SJSA1 (cell line): ENCODE measurements at places on chromosomes 6 and 20. TPM values are rescaled to one million over a fixed set of nuclear protein-coding genes. Genes with fewer than 3 reads are reported as not detected.
A peak's percentile ranks its signal among the peaks of the same experiment; 100 is the strongest.

GRCh38 chr20:2207770-2208097, 88.1 kb upstream of the TGM3 start:
- no peaks in the 10 kb centered on the region for H3K27me3 ChIP-seq
- no peaks in the 10 kb centered on the region for H3K36me3 ChIP-seq
- DNase-seq, result no peak
- peaks cover 25% of the 10 kb centered on the region for H3K4me1 ChIP-seq

DNA sequence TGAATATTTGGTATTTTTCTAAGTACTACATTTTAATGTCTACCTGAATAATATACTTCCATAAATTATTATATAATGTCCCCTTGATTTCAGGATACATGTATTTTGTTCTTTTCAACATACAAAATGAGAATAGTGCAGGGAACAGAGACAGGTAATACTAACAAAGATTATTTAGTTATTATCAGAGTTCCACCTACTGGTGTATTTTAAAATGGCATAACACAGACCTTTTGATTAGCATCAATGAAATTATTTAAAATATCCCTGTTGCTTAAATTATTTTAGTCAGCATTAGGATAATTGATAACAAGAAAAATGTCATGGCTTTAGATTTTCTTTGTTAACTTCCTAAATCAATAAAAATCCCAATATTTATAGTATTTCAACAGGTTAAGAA, 184.0 kb downstream of the PRDM13 start:
- no peaks in the 10 kb centered on the region for H3K4me1 ChIP-seq
- no peak for DNase-seq
- H3K36me3 ChIP-seq, result no peaks in the 10 kb centered on the region
- no peak overlapping the region for H3K27ac ChIP-seq

GRCh38 chr6:74780831-74781230, 425.0 kb downstream of the COL12A1 start:
- DNase-seq, result no peak
- no peaks in the 10 kb centered on the region for H3K36me3 ChIP-seq
- H3K4me1 ChIP-seq, result peaks cover 7% of the 10 kb centered on the region
- H3K27ac ChIP-seq, result no peak overlapping the region
- no peak overlapping the region for H3K4me3 ChIP-seq

DNA sequence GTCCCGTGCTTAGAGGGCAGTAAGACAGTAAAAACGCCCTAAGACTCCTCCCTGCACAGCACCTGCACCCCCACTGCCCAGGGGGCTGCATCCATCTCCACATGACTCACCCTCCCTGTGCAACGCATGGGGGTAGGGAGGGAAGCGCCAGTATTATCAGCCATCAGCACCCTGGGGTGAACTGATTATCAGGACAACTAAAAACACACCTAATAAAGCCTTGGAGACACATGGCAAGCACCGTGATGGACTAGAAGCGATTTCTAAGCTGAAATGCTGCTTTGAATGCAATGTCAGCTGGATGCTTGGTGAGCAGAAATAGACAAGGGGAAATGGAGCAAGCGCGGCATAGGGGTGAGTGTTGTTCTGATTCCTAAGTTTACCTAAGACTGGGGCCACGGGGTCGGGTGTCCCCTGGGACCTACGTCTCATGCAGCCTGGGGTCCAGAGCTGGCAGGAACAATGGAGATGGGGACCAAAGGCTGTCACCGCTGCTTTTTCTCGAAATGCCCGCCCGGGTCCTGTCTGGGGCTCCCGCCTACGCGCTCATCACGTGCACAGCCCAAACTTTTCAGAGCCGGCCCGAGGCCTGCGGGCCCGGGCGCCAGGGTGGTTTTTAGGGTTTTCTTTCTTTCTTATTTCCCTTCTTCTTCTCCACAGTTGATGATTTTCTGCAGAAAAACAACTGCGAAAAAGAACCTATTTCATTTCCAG, 702 bp upstream of the TNFAIP3 start:
- peaks cover 13% of the 10 kb centered on the region for H3K36me3 ChIP-seq
- H3K27ac ChIP-seq, result peak overlapping the region; percentile 86
- H3K27me3 ChIP-seq, result no peaks in the 10 kb centered on the region

DNA sequence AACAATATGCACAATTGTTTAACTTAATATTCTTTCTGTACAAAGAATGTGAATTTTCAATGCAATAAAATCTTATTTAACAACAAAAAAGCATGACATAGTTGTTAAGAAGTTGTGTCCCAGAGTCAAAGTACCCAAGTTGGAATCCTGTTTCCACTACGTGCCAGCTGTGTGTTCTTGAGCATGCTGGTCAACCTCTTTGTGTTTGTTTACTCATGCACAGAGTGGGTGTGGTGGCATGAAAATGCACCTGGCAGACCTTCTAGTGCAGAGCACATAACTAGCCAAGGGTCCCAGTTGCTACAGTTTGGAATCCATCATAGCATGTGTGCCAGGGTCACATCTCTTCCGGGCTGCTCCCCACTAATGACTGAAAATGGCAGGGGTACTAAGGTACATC, 24.7 kb upstream of the MOCS1 start:
- no peak overlapping the region for H3K4me3 ChIP-seq
- no peaks in the 10 kb centered on the region for H3K36me3 ChIP-seq
- DNase-seq, result no peak
- H3K27ac ChIP-seq, result no peak overlapping the region

DNA sequence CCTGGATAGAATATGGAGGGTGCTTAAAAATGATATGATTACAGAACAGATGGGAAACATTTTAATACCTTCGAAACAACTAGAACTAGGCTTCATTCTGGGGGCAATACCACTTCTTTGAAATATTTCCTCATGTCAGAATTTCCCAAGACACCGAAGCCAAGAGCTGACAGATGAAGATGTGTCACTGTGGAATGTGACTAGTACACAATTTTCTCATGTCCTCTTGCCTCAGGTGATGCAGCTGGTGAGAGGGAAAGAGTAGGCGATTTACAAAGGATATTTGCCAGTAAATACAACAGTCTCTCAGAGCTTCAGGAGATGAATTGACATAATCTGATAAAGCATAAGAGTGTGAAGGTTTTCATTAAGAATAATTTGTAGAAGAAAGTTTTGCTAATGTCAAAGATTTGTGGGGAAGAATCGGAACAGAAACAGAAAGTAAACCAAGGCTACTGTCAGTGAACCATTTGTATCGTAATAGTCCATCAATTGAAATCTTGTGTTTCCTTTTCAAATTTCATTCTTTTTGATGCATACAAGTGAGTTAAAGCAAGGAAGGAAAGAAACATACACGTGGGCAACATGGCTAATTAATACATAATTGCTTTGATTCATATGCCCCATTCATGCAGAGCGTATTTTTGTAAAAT, 164.7 kb upstream of the CCN2 start:
- peak overlapping the region; percentile 61 for H3K27ac ChIP-seq
- H3K27me3 ChIP-seq, result no peaks in the 10 kb centered on the region
- peak overlapping the region; percentile 26 for H3K4me3 ChIP-seq
- peak; percentile 59 for DNase-seq

DNA sequence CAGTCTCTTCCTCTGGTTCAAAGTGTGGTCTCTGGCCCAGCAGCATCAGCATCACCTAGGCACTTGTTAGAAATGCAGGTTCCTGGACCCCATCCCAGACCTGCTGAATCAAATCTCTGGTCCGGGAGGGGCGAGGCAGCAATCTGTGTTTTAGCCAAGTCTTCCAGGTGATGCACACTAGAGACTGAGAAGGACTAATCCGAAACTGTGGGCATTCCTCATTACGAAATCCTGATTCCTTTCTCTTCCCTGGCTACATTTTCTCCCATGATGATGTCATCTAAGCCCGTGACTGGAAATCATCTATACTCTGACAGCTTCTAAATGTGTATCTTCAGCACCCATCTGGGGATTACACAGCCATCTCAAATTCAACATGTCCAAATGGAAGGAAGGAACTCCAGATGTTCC, 39.7 kb upstream of the PRND start:
- peaks cover 63% of the 10 kb centered on the region for H3K4me1 ChIP-seq
- no peak overlapping the region for H3K27ac ChIP-seq
- H3K27me3 ChIP-seq, result no peaks in the 10 kb centered on the region
- no peak overlapping the region for H3K4me3 ChIP-seq
- DNase-seq, result no peak

- H3K36me3 ChIP-seq, result peaks cover 18% of the 10 kb centered on the region
- H3K4me1 ChIP-seq, result no peaks in the 10 kb centered on the region
- H3K4me3 ChIP-seq, result no peak overlapping the region
- no peak overlapping the region for H3K27ac ChIP-seq
- no peak for DNase-seq
- H3K27me3 ChIP-seq, result no peaks in the 10 kb centered on the region
These were observed 24.5 kb downstream of the CHMP4B start for GRCh38 chr20:33835615-33836172.

GRCh38 chr6:107179004-107179403, 63.7 kb upstream of the BEND3 start:
- H3K27ac ChIP-seq, result no peak overlapping the region
- no peak overlapping the region for H3K4me3 ChIP-seq
- no peaks in the 10 kb centered on the region for H3K27me3 ChIP-seq
- DNase-seq, result no peak
- H3K36me3 ChIP-seq, result no peaks in the 10 kb centered on the region

DNA sequence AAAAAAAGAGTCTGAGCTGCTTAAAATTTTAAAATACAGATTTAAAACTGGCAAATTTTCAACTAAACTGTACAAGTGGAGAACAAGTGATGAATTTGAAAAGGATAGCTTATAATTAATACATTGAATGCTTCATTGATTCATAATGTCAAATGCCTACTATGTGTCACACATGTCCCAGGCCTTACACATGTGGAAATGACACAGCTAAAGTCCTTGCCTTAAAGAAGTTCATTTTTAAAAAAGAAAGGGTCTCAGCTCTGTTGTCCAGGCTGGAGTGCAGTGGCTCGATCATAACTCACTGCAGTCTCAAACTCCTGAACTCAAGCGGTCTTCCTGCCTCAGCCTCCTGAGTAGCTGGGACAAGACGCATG, 5.0 kb downstream of the NCOA5 start:
- no peak overlapping the region for H3K27ac ChIP-seq
- no peaks in the 10 kb centered on the region for H3K27me3 ChIP-seq
- peaks cover 16% of the 10 kb centered on the region for H3K4me1 ChIP-seq
- no peak for DNase-seq
- H3K36me3 ChIP-seq, result peaks cover 8% of the 10 kb centered on the region

- H3K36me3 ChIP-seq, result peaks cover 95% of the 10 kb centered on the region
- no peaks in the 10 kb centered on the region for H3K27me3 ChIP-seq
- H3K4me1 ChIP-seq, result no peaks in the 10 kb centered on the region
- no peak overlapping the region for H3K27ac ChIP-seq
These were observed 91.1 kb downstream of the ASXL1 start for GRCh38 chr20:32449057-32449889.

PI3 gene
- total RNA-seq, result not detected in 2 replicates

PLCB1 gene
- 3.9 and 10.0 TPM in 2 replicates for total RNA-seq

SNPH gene
- 3.3 and 5.4 TPM in 2 replicates for total RNA-seq

MAD2L1BP gene
- total RNA-seq, result 17.9 and 59.4 TPM in 2 replicates

FAM217A gene
- total RNA-seq, result not detected in 2 replicates

BCAS1 gene
- total RNA-seq, result 0.66 and 1.8 TPM in 2 replicates

SNAP91 gene
- not detected in 2 replicates for total RNA-seq

CGA gene
- total RNA-seq, result not detected in 2 replicates
